ENCODE measurements at places on chromosomes 11 and 22.

DNA sequence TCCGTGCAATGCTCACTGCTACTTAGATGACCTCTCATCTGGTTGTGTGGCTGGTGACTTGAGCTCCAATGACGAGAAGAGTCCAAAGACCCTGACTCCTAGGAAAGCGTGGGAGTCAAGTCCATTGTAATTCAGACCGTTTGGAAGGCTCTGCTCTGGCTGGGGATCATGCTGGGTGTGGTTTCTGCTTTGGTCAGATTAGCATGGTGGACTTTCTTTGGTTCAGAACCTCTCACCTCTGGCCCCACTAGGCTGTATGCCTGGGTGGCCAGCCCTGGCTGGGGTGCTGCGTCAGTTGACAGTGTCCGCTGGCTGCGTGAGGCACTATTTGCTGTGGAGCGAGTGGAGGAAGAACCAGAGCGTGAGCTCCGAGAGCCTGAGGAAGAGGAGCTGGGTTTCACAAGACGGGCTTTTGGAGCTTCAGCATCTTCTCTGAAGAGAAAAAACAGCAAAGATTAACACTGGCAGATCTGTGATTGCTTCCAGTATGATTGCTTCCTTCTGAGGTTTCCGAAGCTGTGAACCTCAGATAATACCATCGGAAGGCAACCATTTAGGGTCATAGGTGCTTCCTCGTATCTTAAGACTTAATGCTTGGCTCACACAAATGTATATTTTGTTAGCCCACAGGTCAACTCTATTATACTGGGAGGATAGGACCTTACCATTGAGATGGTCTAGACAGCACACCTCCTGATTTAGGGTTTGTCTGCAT, 11.6 kb upstream of the HSPA8 start:
- no peak for DNase-seq

DNA sequence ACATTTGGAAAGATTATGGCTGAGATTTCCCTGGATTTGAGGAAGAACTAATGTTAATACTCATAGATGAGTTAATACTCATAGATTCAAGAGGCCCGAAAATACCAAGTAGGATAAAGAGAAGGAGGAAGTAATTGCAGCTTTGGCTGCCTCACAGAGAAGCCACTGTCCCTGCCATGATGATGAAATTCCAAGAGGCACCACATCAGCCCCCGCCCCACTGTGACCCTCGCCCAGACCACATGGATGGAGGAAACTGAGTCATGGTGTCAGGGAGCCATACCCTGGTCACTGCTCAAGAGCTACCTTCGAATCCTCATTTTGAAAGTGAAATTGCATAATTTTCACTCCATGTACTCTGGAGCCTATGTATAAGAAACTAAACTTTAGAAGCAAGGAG, 92.9 kb upstream of the SLC22A12 start:
- peak; percentile 63 for DNase-seq

DNA sequence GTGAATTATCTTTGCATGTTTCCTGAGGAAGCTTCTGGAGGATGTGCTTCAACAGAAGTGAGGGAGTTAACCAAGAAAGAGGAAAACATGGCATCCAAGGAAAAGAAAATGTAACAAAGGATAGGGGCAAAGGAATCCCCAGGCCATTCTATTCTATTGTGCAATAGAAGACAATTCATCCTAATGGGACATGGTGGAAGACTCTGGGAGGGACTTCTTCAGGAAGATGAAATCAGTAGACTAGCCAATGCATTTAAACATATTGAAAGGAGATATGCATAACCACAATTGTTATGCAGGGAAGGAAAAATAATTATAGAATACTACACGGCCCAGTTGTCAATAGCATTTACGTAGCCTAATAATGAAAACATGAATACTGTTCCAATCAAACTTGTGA, 55.7 kb downstream of the THAP12 start:
- no peak for DNase-seq

- no peak for DNase-seq
Measured at GRCh38 chr11:200224-201003, 6.8 kb downstream of the BET1L start.

DNA sequence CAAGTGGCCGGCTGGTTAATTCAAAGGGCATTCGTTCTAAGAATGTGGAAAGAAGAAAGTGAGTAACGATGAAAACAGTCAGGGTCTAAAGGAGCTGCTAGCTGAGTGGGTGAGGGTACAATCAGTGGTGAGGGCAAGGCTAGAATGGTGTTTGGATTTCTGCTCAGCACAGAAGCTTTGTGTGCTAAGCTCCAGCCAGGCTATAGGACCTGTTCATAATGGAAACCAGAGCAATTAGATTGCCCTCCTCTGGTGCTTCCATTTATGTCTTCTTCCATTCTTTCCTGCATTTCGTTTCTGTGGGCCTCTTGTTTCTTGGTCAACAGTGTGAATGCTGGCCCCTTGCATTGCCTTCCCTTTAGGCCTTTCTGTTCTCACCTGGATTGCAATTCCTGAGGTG, 572.9 kb upstream of the CHORDC1 start:
- no peak for DNase-seq

DNA sequence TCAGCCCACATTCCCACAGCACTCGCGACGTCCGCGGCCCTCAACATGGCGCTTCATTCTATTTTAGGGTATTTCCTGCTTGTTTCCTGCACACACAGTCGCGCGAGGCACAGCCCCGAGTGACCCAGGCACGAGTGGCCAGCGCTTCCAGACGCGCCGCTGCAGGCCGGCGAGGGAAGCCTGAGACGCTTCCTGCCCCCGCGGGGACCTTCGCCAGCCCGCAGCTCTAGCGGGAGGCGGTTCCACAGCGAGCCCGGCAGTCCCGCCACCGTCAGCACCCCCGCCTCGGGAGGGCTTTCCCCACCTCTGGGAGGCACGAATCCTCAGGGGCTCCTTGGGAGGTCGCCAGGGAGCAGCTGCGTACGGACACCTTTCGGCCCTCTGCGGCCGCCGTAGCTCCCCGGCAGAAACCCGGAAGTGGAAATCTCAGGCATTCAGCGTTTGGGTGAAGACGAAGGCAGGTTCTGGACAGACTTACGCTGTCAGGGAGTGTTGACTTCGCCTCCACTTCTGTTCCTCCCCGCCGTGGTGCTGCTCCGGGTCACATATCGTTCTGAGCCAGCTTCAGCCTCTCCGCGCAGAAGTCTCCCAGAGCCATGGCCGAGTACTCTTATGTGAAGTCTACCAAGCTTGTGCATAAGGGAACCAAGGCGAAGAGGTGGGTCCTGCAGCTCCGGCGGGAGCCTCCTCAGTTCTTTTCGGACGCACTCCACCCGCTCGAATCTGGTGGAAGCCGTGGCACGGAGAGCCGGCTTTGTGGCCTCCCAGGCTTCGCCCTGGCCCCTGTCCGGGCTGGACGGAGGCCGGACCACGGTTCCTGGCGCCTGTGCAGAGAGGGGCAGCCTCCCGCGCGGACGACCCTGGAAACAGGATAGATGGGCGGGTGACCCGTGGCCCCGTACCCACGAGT, 2925.9 kb upstream of the OR11H1 start:
- DNase-seq: no peak

GRCh38 chr11:134479206-134480135, 67.4 kb upstream of the B3GAT1 start:
- DNase-seq: no peak

DNA sequence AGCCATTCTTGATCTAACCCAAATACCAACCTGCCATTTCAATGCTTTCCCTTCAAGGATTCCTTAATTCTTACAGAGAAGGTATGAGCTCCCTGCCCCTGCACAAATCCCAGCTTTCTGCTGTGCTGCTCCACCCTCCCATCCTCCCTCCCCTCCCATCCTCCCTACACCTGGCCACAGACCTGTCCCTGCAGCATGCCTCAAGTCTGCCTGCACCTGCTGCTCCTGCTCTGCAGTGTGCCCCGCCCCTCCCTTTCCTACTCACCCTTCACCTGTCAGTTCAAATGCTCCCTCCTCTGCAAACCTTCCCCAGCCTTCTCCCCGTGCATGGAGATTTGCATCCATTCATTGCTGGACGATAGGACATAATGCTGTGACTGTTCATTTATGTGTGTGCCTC, 139.9 kb upstream of the NARS2 start:
- no peak for DNase-seq

GRCh38 chr11:96234866-96235441, 108.0 kb downstream of the MAML2 start:
- no peak for DNase-seq

DNA sequence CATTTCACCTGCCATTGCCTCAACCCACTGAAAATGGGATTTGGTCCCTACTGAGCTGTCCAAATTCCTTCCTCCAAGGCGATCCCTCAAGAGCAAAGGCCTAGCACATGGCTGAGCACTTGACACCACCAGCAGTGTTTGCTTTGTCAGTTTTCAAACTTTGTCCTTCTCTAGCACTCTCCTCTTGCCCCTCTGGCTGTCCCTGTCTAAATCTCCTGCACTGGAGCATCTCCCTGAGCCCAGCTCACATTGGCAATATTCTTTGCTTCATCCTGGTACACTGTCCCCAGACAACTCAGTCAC, 66.6 kb upstream of the FTH1 start:
- no peak for DNase-seq

DNA sequence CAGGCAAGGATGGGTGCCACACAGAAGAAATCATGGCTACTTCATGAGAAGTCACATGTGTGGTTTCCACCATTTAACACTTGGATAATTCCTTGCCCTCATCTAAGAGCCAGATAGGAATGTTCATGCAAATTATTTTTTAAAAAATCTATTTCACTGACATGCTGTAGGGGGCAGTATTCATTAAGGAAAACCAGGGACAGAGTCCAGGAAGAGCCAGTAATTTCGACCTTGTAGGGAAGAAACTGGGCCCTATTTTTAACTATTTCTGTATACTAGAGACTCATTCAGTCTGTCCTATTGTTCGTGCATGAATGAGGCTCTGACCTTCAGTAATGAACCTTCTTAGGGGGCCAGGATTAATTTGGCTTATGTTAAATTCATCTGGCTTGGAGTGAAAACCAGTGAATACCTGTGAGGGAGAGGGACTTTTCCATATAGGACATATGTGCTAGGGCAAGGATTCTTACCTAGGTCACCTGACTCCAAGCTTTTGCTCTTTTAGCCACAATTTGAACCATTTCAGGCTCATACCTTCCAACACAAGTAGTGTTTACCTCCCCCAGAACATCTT, 192.7 kb downstream of the NAV2 start:
- DNase-seq: no peak

DNA sequence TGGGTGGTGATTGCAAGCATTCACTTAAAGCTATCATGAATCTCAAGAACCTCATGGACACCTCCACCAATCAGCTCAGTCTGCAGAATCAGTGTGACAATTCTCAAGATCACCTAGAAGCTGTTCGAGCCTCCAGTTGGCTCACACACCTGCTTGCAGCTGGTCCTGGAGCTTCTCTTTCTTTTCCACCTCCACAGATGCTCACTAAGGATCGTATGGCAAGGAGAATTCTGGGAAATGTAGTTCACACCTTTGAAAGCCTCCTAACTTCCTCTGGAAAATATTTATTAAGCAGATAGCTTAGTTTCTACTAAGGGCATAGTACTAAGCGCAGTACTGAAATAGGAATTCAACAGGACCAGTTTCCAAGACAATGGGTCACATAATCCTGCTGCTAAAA, 26.2 kb downstream of the FSHB start:
- no peak for DNase-seq

DNA sequence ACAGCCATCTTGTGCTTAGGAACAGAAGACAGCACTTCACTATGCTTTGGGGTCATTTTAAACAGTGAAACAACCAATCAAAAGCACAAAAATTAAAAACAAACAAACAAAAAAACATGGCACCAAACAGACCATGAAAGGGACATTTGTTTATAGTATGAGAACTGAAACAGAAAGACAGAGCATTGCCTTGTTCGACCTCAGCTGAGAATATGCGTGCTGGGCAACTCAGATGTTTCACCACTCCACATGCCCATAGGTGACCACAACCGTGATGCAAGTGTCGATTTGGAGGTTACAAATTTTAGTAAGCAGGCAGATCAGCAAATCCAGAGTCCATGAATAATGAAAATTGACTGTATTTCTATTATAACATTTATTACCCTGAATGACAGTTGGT, 30.0 kb downstream of the NNMT start:
- no peak for DNase-seq

DNA sequence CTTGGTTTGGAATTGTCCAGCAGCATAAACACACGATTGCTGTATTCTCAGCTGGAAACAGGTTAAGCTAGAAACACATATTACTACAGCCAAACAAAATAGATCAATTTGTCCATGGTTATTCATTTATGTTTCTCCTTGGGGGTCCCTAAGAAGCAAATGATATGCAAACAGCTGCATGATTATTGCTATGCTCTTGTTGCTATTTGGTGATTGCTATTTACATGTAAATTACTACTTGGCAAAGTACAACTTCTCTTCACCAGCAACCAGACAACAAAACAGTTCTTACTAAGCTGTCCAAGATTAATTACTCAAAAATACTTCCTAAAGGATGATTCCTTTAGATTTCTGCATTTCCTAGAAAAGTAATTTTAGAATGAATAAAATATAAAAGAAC, 567.9 kb upstream of the ARHGAP42 start:
- no peak for DNase-seq

- DNase-seq: no peak
Measured at GRCh38 chr11:67632982-67633755, 3.4 kb upstream of the NUDT8 start.

DNA sequence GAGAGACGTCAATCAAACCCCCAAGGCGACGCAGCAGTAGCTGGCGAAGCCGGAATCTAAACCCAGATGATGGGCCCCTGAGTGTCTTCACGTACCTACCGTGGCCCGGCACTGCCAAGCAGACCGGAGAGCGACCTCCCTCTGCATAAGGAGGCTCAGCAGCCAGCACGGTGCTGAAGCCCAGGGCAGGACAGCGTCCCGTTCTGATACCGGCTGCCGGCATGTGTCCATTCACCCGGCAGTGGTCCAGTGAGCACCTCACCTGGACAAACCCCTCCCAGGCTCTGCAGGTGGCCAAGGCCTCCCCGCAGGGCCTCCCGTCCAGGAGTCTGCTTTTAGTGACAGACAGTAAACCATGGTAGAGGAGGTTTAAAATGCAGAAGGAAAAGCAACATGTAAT, 142.0 kb downstream of the BRD1 start:
- DNase-seq: no peak

DNA sequence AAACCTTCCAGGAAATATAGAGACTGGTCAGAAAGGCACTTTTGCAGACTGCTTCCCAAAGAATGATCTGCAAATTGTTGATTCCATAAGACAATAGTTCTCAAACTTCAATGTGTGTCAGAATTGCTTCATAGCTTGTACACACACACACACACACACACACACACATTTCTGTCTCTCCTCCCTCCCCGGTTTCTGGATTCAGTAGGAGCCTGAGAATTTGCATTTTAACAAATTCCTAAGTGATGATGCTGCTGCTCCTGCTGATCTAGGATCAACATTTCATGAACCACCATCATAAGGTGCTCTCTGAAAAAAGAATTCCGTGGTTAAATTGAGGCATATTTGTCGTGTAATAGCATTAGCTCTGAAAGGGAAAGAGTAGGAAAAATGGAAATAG, 35.3 kb upstream of the FZD4 start:
- no peak for DNase-seq

DNA sequence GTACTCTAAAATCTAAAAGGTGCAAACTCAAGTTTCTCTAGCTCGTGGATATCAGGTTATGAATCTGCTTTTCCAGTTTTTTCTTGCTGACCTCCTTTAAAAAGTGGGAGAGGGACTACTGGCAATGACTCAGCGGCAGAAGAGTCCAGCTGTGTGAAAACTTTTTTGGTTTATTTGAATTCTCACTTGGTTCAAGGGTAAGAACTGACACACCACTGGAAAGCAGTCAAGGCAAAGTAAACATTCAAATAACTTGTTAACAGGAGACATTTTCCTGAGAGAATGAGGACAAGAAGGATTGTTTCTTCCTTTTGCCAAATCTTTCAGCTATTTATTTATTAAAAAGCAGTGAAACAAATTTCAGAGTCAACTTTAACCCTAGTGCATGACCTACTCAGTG, 36.1 kb downstream of the CDON start:
- DNase-seq: no peak

All from GF-D8 (cell line).